Hematopoietic multipotent progenitor cell (in vitro differentiated cells): ENCODE measurements at places on chromosomes 16 and 17.

DNA sequence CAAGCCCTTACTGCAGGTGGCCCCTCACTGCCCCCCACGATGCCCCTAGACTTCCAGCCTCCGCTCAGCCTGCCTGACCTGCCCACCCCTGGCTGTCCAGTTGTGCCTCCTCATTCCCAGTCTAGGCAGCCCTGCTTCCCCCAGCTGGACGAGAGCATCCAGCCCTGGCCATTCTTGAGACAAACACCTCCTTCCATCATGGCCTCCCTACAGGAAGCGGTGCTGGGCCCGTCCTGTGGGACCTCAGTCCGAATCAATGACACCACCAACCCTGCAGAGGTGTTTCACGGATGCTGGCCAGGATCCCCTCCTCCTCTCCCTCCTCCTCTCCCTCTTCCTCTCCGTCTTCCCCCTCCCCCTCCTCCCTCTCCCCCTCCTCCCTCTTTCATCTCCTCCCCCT lies 28.3 kb downstream of the CCDC40 start:
- no peak for DNase-seq

DNA sequence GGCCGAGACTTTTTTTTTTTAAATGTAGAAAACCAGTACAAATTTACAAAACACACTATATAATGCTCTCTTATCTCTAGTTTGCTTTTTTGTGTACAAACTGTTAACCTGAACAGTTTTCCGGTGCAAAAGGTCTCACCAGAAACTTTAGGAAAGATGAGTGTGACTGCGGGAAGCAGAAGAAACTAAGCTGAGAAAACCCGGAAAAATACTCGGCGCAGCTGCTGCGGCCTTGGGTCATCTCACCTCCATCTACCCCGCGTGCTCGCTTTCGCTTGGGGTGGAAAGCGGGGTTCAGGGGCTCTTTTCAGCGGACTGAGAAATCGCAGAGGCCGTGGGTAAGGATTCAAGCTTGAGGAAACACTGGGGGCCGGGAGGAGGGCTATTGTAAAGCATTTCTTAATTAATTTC lies 1.8 kb downstream of the SALL1 start:
- no peak for DNase-seq

DNA sequence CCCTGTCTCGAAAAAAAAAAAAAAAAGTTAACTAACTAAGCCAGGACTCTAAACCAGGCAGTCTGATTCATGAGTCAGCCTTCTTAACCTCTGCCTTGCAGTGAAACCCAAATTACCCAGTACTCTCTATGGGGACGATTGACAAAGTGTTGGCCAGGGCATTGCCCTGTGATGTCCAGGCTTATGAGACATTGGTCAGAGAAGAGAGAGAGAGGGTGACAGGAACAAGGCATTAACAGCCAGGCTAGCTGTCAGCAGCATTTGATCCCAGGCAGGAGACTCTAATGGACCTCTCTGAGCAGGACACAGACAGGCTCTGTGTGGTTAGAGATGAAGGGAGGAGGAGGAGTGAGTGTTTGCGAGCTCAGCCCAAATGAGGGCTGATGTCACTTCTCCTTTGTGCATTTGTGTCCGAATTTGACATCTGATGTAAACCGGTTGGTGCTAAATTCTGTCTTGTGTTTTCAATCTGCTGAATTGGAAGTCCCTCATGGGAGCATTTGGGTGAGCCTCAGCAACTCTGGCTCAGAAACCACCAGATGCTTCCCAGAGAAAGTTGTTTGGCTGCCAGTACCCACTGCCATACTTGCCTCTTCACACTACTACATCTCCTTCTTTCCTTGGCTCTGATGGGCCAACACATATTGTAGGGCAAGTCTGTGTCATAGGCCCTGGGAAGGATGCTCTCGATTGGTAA lies 4.3 kb upstream of the MYL4 start:
- no peak for DNase-seq

- DNase-seq = no peak
These were observed 395 bp downstream of the STXBP4 start for GRCh38 chr17:54968988-54969332.

- DNase-seq = no peak
These were observed 13.4 kb downstream of the BCO1 start for GRCh38 chr16:81251871-81252270.

DNA sequence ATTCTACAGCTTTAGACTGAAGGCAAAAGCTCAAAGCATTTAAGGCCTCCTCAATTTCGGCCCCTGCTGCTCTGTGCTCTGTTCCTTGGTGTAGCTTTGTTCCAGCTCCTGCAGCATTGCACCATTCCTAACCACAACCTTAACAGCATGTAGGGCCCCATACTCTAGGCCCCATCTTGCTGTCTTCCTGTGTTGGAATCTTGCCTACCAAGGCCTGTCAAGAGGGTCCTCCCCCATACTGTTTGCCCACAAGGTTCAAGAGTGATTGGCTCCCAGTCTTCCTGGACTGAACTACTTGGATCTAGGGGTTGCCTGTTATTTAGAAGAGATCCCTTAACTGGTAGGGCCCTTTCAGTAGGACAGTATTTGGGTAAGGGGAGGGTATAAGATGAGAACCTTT lies 26.8 kb downstream of the TRPV2 start:
- no peak for DNase-seq
